ENCODE measurements at places on chromosomes 3 and 15.
A peak's percentile ranks its signal among the peaks of the same experiment; 100 is the strongest.

DNA sequence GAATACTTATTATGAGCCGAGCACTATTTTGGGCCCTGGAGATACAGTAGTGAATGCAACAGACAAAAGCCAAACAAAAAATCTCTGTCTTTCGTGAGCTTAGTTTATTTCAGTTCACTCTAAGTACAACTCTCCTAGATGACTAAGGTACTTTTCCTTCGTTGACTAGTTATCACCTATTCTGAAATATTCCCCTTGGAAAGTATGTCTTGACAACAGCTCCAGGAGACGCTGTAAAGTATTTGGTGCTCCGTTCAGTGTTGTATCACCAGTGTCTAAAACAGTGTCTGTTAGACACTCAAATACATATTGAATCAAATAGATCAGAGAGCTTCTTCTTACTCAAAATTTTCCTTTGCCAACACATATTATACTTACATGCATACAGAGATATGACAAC, 119.6 kb downstream of the TFDP2 start:
- DNase-seq, result no peak

GRCh38 chr3:119184796-119185570, 11.6 kb downstream of the UPK1B start:
- DNase-seq, result no peak

DNA sequence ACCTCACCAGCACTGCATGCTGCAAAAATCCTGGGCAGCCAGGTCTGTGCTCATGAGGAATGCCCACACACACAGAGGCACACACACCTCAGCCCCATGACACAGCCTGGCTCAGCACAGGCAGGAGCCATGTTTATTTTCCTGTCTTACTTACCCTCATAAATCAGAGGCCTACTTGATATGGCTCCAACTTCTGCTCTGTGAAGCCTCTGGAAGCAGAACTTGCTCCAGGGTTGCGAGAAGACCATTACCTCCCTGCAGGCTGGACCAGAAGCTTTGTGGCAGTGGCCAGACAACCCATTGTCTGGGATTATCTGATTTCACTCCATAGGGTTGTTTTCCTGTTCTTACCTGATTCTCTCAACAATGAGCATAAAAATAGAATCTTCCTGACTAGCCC, 43.8 kb upstream of the CMTM8 start:
- DNase-seq, result no peak

DNA sequence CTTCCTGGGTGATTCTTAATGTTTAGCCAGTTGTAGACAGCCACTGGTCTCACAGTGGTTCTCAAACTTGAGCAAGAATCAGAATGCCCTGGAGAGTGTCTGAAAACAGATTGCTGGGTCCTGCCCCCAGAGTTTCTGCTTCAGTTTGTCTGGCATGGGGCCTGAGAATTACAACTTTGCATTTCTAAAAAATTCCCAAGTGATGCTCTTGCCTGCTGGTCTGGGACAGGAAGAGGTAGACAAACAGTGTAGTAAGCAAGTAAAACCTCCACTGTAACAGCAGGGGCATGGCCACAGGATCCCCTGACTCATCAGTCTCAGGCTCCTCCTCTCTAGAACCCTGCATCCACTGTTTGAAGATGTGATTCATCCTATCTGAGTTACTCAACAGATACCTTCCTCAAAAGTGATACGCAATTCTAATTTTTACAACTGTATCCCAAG, 36.5 kb downstream of the DZIP1L start:
- peak; percentile 27 for DNase-seq

GRCh38 chr3:189238071-189238470, 66.3 kb downstream of the TPRG1 start:
- no peak for DNase-seq
